ENCODE measurements at places on chromosomes 1 and 21.
A peak's percentile ranks its signal among the peaks of the same experiment; 100 is the strongest.

- no peak for DNase-seq
Observed at GRCh38 chr1:87030740-87031690, 116.6 kb downstream of the HS2ST1 start.

DNA sequence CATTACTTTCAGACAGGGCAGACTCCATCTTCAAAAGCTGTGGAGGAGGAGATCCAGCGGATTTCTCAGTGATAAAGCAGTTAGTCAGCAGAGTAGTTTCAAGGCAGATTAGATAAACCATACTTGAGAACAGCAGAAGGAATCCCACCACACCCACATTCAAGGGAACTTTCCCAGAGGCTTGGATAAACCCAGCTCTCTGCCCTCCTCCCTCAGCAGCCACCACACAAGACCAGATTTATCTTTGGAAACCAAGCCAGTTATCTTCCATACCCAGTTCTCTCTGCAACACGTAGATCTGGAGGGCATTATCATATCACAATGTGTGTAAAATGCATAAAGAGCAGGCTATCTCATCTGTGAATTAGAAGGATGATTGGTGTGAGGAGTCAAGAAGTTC, 40.2 kb downstream of the GFI1 start:
- DNase-seq = no peak

- peak; percentile 25 for DNase-seq
Observed at GRCh38 chr1:199243423-199244061, 604.7 kb downstream of the PTPRC start.

DNA sequence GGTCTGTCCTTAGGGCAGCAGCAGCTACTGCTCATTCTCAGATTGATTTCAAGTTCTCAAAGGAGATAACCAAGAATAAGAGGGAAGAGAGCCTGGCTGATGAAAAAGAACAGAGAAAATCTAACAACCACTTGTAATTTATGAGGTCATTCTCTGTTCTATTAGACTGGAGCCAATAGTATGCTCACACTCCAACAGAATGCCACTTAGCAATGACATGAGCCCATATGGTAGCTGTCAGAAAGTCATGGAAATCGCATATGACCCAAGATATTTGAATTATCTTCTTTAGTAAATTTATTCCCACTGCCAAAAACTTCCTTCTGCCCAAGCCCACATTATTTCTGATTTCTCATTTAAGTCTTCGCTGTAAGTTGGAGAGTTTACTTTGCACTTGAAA, 53.7 kb upstream of the PLA2G4A start:
- DNase-seq = no peak

- no peak for DNase-seq
Observed at GRCh38 chr1:94608852-94609530, 67.4 kb upstream of the F3 start.

GRCh38 chr1:150535511-150536287, 13.5 kb upstream of the ADAMTSL4 start:
- DNase-seq = no peak

- DNase-seq = no peak
Observed at GRCh38 chr1:225813214-225813964, 3.5 kb downstream of the EPHX1 start.

GRCh38 chr1:221514806-221515205, 227.1 kb downstream of the DUSP10 start:
- DNase-seq = no peak

- no peak for DNase-seq
Observed at GRCh38 chr1:238409932-238410331, 519.2 kb upstream of the ZP4 start.

- DNase-seq = no peak
Observed at GRCh38 chr21:14259747-14260146, 43.8 kb downstream of the RBM11 start.

- DNase-seq = no peak
Observed at GRCh38 chr21:33572350-33572749, 16.1 kb downstream of the DONSON start.

- no peak for DNase-seq
Observed at GRCh38 chr1:191176131-191176530, 698.5 kb upstream of the BRINP3 start.

DNA sequence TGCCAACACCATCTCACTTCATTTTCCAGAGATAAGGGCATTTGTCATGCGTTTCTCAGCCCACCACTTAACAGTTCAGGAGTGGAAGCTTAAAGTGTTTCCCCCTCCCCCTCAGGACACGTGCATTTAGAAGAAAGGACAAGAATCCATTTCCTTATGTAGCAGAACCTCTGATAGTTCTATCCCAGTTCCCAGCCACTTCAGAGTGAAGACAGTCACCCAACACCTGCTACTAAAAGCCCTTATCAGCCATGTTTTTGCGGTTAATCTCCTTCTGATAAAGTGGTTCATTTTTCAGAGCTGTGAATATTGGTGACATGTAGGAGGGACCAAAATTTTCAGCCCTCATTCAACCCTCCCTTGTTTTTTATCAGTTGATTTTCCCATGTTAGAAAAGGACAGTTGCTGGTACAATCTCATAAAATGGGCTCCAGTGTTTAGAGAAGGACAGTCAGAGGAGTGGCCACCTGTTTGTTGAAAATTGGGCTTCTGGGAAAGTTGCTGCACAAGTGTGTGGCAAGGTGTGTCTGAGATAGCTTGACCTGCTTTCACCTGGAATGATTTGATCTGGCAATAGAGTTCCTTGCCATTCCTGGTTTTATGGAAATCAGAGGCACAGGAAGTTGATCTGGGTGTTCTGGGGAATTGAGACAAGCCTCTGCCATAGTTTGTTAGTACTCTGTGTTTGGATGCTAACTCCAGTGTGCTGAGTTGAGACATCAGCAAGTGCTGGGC, 114.0 kb downstream of the PPP1R12B start:
- DNase-seq = no peak

GRCh38 chr1:41662061-41662764, 177.7 kb upstream of the EDN2 start:
- DNase-seq = peak; percentile 62

- DNase-seq = no peak
Observed at GRCh38 chr21:44795342-44795741, 6.3 kb downstream of the UBE2G2 start.

DNA sequence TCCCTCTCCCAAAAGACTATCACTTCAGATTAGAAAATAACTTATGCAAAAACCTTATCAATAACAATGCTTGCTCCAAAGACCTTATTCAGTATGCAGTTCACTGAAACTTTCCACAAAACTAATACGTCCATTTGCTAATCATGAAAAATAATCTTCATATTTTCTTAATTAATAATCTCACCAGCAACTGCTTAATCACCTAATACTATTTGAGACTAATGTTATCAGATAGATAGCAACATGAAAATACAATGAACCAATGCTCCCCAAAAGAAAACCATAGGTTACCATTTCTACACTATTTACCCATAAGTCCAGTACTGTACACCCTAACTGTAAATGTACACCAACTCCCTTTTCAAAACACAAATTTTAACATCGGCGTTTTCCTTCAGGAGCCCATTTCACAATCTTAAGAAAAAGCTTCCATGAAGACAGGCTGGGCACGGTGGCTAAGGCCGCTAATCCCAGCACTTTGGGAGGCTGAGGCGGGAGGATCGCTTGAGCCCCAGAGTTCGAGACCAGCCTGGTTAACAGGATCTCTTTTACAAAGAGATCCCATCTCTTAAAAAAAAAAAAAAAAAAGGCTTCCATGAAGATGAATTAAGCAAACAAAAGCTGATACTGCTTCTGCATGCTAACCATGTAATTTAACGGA, 1.7 kb downstream of the GNB1 start:
- DNase-seq = no peak

DNA sequence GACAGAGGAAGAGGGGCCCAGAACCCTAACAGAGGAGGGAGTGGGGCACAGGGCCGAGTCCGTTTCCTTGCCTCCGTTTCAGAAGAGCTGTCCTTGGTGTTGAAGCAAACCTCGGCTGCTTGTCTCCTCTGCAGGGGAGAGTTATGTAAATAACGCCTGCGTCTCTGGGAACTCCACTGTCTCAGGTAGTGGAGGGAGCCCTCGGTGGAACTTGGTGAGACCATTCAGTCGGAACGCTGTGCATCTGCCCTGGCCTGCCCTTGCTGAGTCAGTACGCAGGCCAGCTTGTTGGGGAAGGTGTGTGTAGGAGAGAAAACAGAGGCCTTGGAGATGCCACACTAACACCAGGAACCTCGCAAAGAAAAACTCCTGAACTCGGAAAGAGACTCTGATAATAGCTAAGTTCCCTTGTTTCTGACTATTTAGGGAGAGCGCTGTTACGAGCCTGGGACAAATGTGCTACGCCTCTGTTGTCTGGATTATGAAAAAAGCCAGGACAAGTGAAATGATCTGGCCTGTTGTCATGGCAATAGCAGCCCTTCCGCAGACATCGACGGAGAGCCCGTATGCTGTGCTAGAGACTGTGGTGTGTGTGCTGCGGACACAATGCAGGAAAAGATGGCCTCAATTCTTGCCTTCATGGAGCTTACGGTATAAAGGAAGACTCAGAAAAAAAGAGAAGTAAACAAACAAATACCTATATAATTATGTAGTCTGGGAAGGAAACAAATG, 94.6 kb upstream of the AKT3 start:
- no peak for DNase-seq

DNA sequence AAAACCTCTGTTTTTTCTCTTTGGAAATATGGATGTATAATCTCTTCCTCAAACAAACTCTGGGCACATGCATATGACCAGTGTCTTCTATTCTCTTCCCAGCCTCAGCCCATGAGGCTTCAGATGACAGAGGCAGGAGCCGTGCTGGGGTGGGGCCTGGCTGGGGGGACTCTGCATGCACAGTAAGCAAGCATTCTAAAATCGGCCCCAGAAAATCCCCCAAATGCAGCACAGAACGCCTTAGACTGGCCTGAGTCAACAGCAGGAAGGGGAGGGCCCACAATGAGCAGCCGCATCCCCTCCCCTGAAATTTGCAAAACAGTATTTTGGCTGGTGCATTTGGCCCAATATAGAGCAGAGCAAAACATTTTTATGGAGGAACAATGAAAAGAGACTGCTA, 47.8 kb downstream of the ITPKB start:
- DNase-seq = no peak

All from activated CD8-positive, alpha-beta memory T cell treated with anti-CD3 and anti-CD28 coated beads for 4 hours (primary cell).